Omental fat pad (tissue), 4 donors: ENCODE measurements at places on chromosomes 2 and 18. TPM values are rescaled to one million over a fixed set of nuclear protein-coding genes. Genes with fewer than 3 reads are reported as not detected.

SH2D6 gene
- total RNA-seq, result not detected

NT5C1B gene
- total RNA-seq, result not detected

- no peak for DNase-seq
Observed at GRCh38 chr2:109266998-109267854, 138.2 kb downstream of the SH3RF3 start.

DNA sequence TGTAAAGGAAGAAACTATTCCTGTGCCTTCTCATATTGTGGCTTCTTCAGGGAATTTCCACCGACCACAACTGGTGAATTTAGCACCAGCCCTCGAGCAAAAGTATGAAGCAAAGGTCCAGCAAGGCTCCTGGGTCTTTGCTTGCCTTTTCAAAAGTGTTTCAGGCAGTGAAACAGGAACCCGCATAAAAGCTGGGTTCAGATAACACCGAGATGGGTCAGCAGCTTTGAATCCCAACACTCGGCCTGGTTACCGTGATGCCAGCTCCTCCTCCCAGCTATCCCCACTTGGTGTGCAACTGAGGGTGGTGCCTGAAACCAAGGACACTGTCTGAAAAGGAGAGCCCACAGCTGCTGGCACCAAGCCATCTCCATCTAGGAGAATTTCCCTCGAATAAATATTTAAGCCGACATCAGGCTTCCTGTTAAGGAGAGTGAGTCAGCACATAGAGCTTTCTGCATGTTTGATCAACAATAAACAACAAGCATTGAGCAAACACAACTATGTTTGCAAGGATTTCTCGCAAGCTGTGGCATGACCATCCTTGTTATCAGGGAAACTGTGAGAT is 69.5 kb downstream of the ANTXR1 start:
- DNase-seq, result no peak

- no peak for DNase-seq
Observed at GRCh38 chr2:39408351-39409136, 28.5 kb downstream of the MAP4K3 start.

DNA sequence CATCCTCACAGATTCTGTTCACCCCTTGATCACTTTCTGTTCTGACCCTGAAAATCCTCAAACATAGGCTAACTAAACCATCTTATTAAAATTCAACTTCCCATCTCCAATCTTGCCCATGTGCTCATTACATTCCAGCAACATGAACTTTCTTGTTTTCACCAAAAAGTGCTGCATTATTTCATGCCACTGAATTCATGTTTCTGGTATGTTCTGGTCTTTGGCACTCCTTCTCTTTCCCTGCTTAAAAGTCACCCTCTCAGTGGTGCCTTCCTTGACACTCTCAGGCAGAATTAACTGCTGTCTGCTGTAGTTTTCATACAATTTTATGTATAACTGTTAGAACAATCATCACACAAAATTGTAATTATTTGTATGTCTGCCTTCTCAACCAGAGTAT is 247.7 kb upstream of the RBMS1 start:
- no peak for DNase-seq

DNA sequence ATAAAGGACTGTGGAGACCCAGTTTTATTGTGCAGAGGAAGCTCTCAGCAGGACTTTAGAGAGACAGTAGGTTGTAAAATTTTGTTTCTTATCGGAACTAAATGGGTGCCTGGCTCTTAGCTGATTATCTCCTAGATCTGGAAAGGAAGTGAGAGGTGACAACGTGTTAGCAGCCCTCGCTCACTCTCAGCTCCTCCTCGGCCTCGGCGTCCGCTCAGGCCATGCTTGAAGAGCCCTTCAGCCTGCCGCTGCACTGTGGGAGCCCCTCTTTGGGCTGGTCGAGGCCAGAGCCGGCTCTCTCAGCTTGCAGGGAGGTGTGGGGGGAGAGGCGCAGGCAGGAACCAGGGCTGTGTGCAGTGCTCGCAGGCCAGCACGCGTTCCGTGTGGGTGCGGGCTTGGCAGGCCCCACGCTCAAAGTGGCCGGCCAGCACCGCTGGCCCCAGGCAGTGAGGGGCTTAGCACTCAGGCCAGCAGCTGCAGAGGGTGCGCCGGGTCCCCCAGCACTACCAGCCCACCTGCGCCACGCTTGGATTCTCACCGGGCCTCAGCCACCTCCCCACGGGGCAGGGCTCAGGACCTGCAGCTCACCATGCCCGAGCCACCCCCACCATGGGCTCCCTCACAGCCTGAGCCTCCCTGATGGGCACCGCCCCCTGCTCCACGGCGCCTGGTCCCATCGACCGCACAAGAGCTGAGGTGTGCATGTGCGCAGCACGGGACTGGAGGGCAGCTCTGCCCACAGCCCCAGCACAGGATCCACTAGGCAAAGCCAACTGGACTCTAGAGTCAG is 4.6 kb upstream of the MFF start:
- no peak for DNase-seq

- no peak for DNase-seq
Observed at GRCh38 chr2:191220671-191221070, 24.5 kb upstream of the MYO1B start.
